Adrenal gland (tissue), 19 donors: ENCODE measurements at places on chromosomes 16 and 17. TPM values are rescaled to one million over a fixed set of nuclear protein-coding genes. Genes with fewer than 3 reads are reported as not detected.
A peak's percentile ranks its signal among the peaks of the same experiment; 100 is the strongest.

- H3K36me3 ChIP-seq: no peaks in the 10 kb centered on the region
- H3K4me1 ChIP-seq: no peaks in the 10 kb centered on the region
- H3K27me3 ChIP-seq: no peaks in the 10 kb centered on the region
- H3K27ac ChIP-seq: no peak overlapping the region
- no peak for DNase-seq
Measured at GRCh38 chr17:65449495-65449894, 112.0 kb downstream of the AXIN2 start.

- no peaks in the 10 kb centered on the region for H3K4me1 ChIP-seq
- no peak for DNase-seq
- H3K27ac ChIP-seq: no peak overlapping the region
- no peaks in the 10 kb centered on the region for H3K27me3 ChIP-seq
- H3K4me3 ChIP-seq: no peak overlapping the region
Measured at GRCh38 chr17:67629971-67630320, 87.8 kb upstream of the NOL11 start.

- DNase-seq: no peak
- H3K36me3 ChIP-seq: no peaks in the 10 kb centered on the region
- H3K27me3 ChIP-seq: no peaks in the 10 kb centered on the region
- no peaks in the 10 kb centered on the region for H3K4me1 ChIP-seq
Measured at GRCh38 chr17:18031955-18032354, 7.0 kb downstream of the ATPAF2 start.

- H3K27ac ChIP-seq: no peak overlapping the region
- no peak overlapping the region for H3K4me3 ChIP-seq
- peaks cover 9% of the 10 kb centered on the region for H3K4me1 ChIP-seq
- no peaks in the 10 kb centered on the region for H3K36me3 ChIP-seq
Measured at GRCh38 chr17:74603037-74603635, 11.1 kb upstream of the CD300LD start.

- H3K4me3 ChIP-seq: no peak overlapping the region
- no peak overlapping the region for H3K27ac ChIP-seq
- no peaks in the 10 kb centered on the region for H3K27me3 ChIP-seq
- no peaks in the 10 kb centered on the region for H3K36me3 ChIP-seq
- H3K4me1 ChIP-seq: peaks cover 15% of the 10 kb centered on the region
- DNase-seq: no peak
Measured at GRCh38 chr16:89870440-89870839, 3.0 kb upstream of the TCF25 start.

DNA sequence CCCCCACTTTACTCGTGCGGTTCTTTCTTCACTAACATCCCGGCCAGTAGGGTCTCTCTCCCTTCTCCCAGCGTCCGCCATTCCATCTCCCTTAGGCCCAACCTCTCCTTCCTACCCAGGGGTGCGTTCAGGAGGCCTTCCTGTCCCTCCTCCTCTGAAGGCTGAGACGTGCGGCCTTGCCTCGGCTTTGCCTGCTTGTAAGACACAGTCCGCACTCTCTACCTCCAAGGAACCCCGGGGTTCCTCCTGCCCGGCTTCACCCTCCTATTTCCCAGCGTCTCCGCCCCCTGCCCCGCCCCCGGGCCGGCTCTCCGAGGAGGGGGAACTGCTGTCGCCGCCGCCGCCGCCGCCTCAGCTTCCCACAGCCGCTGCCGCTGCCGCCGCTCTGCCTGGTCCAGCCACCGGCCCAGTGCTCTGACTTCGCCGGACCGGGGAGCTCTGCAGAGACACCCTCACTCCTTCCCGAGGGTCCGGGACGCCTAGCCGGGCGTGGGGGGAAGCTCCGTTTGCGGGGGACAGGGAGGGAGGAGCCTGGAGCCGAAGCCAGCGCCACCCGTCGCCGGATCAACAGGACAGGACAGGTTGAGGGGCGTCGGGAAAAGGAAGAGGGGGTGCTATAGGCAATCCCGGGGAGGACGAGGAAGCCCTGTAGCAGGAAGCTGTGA is 1.2 kb upstream of the FGF11 start:
- H3K27ac ChIP-seq: peak overlapping the region; percentile 91
- H3K4me3 ChIP-seq: peak overlapping the region; percentile 30
- H3K4me1 ChIP-seq: peaks cover 52% of the 10 kb centered on the region
- no peaks in the 10 kb centered on the region for H3K27me3 ChIP-seq
- no peaks in the 10 kb centered on the region for H3K36me3 ChIP-seq

Gene CMTM1
- 0.36 TPM for total RNA-seq

- H3K27ac ChIP-seq: no peak overlapping the region
- H3K4me3 ChIP-seq: no peak overlapping the region
- no peaks in the 10 kb centered on the region for H3K36me3 ChIP-seq
Measured at GRCh38 chr16:27689711-27690110, 139.8 kb downstream of the KATNIP start.

DNA sequence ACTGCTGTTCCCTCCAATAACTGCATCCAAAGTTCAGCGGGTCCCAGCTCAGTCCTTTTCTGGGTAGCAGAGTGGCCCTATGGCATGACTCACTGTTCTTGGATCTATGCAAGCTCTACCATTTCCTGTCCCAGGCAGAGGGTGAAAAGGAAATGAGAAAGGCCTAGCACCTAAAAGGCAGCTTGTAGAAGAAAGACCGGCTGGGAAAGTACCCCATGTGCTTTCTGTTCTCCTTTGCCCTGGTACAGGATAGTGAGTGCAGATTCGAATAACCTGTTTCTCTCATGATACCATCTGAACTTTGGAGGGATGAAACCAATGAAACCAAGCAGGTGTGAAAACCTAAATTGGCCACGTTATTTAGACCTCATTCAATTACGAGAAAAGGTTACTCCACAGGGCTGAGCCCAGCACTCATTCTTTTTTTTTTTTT is 12.7 kb upstream of the HASPIN start:
- no peaks in the 10 kb centered on the region for H3K27me3 ChIP-seq
- H3K27ac ChIP-seq: no peak overlapping the region
- no peak overlapping the region for H3K4me3 ChIP-seq
- H3K36me3 ChIP-seq: no peaks in the 10 kb centered on the region
- H3K4me1 ChIP-seq: peaks cover 7% of the 10 kb centered on the region

- H3K4me1 ChIP-seq: peaks cover 69% of the 10 kb centered on the region
- no peak overlapping the region for H3K4me3 ChIP-seq
- H3K27ac ChIP-seq: peak overlapping the region; percentile 66
- no peaks in the 10 kb centered on the region for H3K27me3 ChIP-seq
- no peak for DNase-seq
- no peaks in the 10 kb centered on the region for H3K36me3 ChIP-seq
Measured at GRCh38 chr16:17365591-17366298, 105.0 kb downstream of the XYLT1 start.

GRCh38 chr17:33028778-33029177 is 37.1 kb downstream of the SPACA3 start:
- H3K4me3 ChIP-seq: no peak overlapping the region
- peaks cover 18% of the 10 kb centered on the region for H3K27me3 ChIP-seq
- no peak overlapping the region for H3K27ac ChIP-seq
- H3K36me3 ChIP-seq: no peaks in the 10 kb centered on the region

DNA sequence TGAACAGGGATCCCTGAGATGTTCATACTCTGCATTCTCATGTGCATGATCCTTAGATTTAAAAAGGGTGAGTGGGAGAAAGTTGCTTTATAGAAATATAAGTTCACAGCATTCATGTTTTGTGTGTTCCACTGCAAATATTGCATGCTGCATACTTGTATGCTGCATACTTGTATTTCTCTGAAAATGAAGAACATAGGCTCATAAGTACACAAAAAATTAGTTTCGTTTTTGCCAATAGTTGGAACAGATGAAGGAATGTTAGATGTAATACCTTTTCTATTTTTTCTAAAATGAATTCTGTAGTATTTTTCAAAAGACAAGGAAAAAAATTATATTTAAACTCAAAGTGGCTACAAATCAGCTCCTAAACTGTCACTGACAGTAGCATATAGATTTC is 79.0 kb downstream of the NFAT5 start:
- no peak for DNase-seq
- H3K4me3 ChIP-seq: no peak overlapping the region
- H3K36me3 ChIP-seq: peaks cover 26% of the 10 kb centered on the region
- no peak overlapping the region for H3K27ac ChIP-seq

DNA sequence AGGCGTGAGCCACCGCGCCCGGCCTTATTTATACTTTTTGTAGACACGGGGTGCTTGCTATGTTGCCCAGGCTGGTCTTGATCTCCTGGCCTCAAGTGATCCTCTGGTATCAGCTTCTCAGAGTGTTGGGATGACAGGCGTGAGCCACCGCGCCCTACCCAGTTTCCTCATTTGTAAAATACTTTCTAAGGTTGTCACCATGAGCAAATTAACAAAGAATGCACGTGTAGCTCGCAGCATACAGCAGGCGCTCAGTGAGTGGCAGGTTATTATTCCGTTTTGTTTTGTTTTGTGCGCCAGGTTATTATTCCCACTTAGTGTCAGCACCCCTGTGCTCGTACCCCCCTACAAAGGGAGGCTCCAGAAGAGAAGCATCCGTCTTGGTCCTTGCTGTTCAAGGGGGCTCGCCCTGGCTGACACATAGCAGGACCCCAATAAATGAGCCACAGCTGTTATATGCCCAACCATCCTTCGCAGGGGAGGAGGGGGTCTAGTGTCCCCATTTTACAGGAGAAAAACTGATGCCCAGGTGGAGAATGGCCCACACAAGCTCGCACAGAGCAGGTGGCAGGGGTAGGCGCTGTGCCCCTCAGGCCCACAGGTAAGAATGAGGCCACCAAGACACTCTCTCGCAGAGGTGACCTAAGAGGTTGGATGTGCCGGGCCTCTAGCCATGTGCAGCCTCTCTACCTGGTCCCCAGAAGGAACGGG is 686 bp upstream of the MIEF2 start:
- no peaks in the 10 kb centered on the region for H3K27me3 ChIP-seq
- no peak overlapping the region for H3K4me3 ChIP-seq
- peak overlapping the region; percentile 96 for H3K27ac ChIP-seq
- peaks cover 53% of the 10 kb centered on the region for H3K4me1 ChIP-seq
- no peak for DNase-seq

Gene MYCBPAP
- total RNA-seq: 2.7 TPM

Gene CCL7
- total RNA-seq: not detected

DNA sequence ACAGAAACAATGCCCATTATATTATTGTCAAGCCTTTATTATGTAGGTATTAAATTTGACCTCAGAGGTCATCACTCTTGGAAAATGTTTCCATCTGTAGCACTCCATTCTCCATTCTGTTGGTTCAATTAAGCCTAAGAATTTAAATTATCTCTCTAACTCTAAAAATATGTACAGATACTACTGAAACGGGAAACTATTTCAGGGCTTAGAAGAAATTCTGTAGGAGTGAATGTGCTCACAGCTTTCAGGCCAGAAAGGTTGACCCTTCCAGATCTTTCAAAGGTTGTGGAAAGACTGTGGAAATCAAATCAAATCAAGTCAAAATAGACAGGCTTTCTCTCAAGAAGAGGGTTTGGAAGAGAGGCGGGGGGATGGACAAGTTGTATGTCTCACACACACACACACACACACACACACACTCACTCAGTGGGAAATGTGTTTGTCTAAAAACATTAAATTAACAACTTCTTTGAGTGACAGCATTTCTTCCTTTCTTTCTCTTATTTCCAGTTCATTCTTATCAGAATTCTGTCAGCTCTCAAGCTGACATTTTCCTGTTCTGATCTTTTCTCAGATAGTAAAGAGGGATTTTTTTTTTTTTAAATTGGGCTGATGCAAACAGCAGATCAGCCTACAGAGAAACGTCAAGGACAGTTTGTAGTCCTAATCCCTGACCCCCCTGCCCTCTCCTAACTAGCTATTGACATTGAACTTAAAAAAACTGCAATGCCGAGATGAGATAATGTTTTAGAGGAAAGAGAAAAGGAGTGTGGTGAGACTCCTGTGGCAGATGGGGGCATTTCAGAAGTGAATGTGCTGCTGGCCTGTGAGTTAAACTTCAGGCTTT is 139.0 kb upstream of the ZFHX3 start:
- no peaks in the 10 kb centered on the region for H3K4me1 ChIP-seq
- H3K36me3 ChIP-seq: no peaks in the 10 kb centered on the region
- H3K4me3 ChIP-seq: no peak overlapping the region
- no peaks in the 10 kb centered on the region for H3K27me3 ChIP-seq
- DNase-seq: no peak
- H3K27ac ChIP-seq: no peak overlapping the region

DNA sequence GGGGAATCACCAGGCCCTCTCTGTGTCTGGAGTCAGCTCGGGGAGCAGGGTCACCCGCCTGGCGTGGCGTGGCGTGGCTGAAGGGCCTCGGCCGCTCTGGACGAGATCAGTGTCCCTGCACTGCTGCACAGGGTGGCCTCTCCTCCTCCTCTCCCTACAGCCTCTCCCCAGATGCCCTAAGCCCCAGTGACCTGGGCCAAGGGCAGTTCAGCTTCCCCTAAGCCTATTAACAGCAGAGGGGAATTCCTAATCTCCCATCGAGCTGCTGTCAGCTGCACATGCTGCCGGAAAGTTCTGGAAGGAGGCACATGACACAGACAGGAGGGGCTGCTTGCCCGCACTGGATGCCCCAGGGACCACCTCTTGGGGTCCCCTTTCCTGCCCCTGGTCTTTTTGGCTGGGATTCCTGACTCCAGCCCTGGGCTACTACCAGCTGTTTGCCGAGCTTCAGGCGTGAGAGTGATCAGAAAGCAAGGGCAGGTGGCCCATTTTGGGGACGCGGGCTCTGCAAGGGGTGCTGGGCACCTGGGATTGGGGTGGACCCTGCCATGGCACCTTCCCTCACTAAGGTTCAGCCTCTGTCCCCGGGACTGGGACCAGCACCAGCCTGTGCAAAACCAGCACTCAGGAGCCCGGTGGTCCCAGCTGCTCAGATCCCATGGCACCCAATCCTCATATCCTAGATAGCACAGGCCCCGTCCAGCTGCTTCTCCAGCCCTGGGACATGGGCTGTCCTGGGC is 794 bp downstream of the PDE6G start:
- H3K27ac ChIP-seq: no peak overlapping the region
- H3K4me1 ChIP-seq: no peaks in the 10 kb centered on the region
- no peaks in the 10 kb centered on the region for H3K36me3 ChIP-seq

Gene GJC1
- total RNA-seq: 2.0 TPM

- H3K27me3 ChIP-seq: no peaks in the 10 kb centered on the region
- H3K36me3 ChIP-seq: no peaks in the 10 kb centered on the region
- peak; percentile 61 for DNase-seq
- no peak overlapping the region for H3K27ac ChIP-seq
- H3K4me3 ChIP-seq: no peak overlapping the region
- H3K4me1 ChIP-seq: no peaks in the 10 kb centered on the region
Measured at GRCh38 chr16:2715519-2715918, 4.5 kb downstream of the PRSS27 start.

DNA sequence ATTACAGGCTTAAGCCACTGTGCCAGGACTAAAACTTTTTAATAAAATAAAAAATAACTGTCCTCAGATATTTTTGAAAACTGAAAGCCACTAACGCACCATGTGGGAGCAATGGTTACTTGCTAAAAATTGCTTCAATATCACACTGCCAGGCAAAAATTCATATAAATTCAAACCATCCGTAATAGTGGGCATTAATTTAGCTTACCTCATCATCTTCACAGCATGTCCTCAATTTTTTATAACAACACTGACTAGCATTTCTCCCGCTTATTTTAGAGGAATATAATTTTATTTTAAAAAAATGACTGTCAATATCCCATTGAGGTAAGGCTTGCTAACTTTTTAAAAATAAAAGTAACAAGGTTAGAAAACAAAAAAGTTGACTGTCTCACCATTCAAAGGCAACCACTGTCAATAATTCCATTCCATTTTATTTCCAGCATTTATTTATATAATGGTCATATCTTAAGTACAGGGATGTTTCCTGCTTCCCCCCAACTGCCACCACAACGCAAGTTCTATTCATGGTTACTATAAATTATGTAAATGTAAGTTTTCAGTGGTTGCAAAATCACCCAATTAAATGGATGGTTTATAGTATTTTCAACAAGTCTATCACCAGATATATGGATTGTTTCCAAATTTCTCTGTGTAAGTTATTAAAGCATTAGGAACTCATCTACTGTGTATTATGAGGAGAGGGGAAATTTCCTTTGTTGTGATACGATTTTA is 25.4 kb downstream of the GSPT1 start:
- H3K27ac ChIP-seq: no peak overlapping the region
- no peak for DNase-seq
- no peak overlapping the region for H3K4me3 ChIP-seq
- H3K27me3 ChIP-seq: no peaks in the 10 kb centered on the region

Gene RGS11
- total RNA-seq: 6.5 TPM
